ENCODE measurements at places on chromosomes 3 and 15.

DNA sequence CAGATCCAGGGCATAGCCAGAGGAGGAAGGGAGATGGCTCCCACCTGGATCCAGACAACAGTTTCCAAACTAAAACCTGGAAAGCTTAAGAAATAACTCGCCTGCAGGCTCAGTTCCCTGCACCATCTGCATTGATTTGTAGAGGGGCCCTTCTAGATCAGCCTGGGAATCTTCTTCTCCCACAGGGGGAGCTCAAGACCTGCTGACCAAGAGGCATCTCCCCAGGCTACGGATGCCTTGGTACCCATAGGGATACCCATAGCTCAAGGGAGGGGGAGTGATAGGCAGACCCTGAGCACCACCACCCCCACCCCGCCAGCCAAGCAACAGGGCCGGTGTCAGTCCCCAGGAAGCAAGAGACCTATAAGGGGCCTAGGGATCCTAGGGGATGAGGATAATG is 28.0 kb upstream of the DCLK3 start:
- peak; percentile 8 for DNase-seq

DNA sequence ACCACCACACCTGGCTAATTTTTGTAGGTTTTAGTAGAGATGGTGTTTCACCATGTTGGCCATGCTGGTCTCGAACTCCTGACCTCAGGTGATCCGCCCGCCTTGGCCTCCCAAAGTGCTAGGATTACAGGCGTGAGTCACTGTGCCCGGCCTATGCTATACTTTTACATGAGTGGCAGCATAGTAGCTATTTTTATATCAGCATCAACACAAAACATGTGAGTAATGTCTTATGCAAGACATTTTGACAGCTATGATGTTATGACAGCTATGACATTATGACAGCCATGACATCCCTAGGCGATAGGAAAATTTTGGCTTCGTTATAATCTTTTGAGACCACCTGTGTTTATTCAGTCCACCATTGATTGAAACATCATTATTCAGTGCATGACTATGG is 4.1 kb upstream of the NAALADL2 start:
- no peak for DNase-seq

DNA sequence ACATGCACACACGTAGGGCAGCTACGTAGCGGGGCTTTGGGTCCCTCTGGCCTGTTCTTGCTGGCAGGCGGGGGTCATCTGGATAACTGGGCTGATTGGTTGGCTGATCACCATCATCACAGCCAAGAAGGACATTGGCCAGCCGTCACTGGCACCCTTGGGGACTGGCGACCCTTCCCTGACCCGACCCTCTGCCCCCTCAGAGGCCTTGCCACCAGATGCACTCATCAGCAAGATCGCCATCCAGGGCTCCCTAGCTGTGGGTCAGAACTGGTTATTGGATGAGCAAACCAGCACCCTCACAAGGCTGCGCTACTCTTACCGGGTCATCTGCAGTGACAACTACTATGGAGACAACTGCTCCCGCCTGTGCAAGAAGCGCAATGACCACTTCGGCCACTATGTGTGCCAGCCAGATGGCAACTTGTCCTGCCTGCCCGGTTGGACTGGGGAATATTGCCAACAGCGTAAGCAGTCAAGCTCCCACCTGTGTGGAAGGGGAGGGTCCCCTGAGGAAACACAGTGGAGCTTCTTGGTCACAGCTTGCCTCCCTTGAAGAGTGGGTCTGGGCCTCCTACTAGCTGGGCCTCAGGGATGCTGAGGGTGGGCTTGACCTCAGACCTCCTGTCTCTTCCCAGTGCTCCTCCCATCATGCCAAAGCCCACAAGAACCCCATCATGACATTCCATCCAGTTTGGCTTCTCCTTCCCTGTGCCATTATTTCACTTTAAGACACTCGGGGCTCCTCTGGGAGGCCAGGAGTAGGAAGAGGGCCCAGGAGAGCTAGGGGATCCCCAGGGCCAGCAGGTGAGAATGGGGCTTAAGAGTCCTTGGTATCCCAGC is 2.4 kb downstream of the DLL4 start:
- no peak for DNase-seq

DNA sequence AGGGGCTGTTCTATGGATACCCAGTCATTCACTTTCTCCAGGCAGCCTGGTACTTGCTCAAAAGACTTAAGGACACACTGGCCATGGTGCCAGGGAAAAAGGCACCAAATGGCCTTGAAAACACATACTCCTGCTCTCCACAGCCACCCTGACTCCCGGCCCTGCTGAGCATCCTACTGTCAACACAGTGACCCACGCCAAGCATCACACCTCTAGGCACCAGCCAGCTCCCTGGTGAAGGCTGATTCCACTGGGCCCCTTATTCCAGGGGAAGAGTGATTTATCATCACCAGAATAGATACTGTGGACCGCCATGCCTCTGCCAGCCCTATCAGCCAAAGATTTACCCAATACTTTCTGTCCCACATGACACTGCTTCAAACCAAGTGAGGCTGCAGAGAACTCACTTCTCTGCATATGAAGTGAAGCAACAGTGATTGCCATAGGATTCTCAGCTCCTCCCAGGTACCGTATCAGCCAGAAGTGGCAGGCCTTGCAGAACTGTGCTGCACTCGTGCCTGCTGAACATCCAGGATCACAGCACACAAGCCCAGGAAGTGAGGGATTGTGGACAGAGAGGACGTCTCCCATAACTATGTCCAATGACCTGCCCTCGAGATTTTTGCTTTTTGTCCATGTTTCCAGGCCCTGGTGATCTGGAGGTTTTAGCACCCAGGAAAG is 63.7 kb downstream of the WHAMM start:
- no peak for DNase-seq

DNA sequence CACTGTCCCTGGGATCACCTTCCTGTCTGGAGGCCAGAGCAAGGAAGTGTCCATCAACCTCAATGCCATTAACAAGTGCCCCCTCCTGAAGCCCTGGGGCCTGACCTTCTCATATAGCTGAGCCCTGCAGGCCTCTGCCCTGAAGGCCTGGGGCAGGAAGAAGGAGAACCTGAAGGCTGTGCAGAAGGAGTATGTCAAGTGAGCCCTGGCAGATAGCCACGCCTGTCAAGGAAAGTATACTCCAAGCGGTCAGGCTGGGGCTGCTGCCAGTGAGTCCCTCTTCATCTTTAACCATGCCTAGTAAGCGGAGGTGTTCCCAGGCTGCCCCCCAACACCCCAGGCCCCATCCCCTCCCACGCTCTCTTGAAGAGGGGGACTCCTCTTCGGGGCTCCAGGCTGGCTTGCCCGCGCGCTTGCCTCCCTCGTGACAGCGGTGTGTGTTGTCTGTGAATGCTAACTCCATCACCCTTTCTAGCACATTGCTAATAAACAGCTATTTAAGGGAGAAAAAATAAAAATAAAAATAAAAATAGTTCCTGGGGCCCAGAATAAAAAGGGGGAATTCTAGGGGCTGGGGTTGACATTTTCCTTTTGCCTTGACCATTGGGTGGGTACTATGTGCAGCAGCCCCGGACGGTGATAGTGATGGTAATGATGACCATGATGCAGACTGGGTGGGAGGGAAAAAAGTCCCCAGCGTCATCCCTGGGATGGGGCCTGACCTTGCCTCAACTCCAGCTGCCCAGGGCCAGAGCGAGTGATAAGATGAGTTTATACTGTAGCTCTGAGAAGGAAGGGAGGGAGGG is 3.3 kb upstream of the ALAS1 start:
- DNase-seq = no peak

DNA sequence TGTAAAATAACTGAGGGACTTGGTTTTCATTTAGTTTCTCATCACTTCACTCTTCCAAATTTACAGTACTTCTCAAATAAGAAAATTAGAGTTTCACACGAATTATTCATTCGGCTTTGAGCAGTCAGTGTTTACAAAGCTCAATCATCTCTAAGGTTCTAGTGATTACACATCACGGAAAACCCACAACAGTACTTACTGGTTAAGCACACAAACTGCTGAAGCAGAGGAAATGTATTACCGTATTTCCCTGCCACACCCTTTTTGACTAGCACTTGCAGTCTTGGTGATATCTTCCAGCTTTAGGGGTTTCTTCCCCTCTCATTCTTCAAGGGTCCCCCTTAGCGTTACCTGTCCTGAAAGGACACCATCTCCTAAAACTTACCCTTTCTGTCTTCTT is 164.8 kb upstream of the CDIN1 start:
- no peak for DNase-seq

DNA sequence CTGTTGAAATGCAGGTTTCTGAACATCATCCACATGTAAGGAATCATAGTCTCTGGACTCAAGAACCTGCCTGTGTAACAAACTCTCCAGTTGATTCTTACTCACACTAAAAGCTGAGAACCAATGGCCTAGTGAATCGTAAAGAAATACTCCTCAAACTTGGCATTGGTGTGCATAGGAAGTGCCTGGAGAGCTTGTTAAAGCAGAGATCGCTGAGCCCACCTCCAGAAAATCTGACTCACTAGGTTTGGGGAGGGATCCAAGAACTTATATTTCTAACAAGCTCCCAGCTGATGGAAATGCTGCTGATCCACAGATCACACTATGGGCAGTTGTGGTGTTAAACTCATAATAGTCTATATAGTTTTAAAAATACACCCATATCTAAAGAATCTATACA is 55.8 kb upstream of the LMCD1 start:
- peak; percentile 90 for DNase-seq

GRCh38 chr3:176274161-176274560 is 923.1 kb downstream of the TBL1XR1 start:
- no peak for DNase-seq

DNA sequence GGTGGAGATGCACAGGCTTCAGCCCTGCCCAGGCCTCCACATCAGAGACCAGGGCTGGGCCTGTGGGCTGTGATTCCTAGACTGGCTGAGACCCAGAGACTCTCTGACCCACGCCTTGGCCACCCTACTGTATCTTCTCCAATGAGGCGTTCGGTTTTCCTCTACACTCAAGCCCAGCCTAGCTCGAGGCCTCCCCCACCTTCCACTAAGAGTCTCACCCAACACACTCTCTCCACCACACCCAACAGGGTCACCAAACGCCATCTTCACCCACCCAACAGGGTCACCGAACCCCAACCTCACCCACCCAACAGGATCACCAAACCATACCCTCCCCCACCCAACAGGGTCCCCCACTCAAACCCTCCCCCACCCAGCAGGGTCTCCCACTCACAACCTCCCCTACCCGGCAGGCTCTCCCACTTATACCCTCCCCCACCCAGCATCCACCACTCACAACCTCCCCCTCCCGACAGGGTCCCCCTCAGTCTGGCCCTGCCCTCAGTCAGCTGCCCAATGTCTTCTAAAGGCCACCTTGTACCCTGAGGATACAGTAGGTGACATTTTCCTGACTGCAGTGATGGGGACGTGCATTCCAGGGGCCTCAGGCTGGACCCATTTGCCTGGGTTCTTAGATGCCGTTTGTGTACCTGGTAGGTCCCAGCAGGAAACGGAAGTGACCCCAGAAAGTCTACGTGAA is 20.4 kb downstream of the CFAP100 start:
- DNase-seq = no peak

DNA sequence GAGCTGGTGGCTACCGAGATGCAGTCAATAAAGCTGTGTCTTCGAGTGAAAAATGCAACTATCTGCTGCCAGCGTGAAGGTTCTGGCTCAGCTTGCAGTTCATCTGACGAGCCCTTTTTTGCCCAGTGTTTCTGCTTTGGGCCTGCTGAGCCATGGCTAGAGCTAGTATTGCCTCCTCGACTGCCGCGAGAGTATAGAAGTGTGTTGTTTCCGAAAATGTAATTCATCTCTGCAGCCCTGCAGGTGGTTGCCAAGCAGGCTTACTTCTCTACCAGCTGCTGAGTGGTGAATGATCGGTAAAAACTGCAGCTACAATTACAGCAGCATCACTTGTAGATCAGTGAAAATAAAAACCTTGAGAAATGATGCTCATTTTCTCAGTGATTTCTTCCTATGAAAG is 114.8 kb downstream of the DLG1 start:
- DNase-seq = no peak
